ENCODE measurements at places on chromosomes 16 and 17.

DNA sequence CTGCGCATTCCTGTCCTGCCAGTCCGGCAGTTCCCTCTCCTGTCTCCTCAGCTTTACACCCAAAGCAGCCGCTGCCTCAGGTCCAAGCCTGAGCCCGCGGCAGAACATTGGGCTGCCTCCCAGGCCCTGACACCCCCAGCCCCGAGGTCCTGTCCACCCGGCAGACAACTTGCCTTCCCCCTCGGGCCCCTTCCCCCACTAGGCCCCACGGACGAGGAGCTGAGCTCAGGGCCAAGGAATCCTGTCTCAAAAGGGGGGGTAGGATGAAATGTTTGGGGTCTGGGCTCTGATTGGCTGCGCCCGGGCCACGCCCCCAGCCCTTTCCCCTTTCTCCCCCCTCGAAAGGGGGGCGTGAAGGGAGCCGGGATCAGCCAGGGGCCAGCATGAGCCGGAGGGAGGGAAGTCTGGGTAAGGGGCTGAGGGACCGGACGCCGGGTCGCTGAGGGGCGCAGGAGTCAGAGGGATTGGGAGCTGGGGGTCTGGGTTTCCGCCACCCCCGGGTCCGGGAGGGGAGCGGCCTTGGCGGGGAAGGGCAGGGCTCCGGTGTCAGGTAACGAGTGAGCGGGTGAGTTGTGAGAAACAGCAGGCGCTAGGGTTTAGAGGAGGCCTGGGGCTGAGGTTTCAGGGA is at the start of gene CTF1:
CTF1 (plus strand) TSS at position 354 of the 628 bp plus-strand sequence; CDS start at position 384, 30 bp downstream.
- no peak for DNase-seq

DNA sequence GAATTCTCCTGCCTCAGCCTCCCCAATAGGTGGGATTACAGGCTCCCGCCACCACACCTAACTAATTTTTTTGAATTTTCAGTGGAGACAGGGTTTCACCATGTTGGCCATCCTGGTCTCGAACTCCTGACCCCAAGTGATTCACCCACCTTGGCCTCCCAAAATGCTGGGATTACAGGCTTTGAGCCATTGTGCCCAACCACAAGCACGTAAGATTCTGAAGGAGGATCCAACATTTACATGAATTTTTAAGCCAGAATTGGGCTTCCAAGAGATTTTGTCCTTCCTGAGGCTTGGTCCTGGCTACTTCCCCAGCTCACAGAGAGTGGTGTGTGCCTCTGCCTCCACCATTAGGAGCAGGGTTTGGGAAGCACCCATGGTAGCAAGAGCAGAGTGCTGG is 11.1 kb downstream of the G6PC3 start:
- no peak for DNase-seq

DNA sequence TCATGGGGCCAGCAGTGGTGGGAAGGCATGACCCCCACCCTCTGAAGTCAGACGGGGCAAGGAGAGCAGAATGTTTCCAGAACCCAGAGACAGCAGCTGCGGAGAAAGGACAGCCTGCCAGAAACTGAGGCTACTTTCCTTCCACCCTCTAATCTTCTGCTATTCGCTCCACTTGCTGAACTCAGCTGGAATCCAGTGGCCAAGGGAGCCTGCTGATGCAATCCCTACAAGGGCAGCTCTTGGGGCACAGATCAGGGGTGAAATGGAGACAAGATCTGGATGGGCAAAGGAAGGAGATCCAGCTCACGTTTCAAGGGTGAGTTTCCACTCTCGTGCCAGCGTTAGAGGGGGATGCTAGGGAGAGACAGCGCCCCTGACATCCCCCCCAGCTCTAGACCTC is 479.1 kb downstream of the SLC39A11 start:
- peak; percentile 56 for DNase-seq

GRCh38 chr17:79748295-79749099 is 17.8 kb downstream of the ENPP7 start:
- DNase-seq, result no peak

DNA sequence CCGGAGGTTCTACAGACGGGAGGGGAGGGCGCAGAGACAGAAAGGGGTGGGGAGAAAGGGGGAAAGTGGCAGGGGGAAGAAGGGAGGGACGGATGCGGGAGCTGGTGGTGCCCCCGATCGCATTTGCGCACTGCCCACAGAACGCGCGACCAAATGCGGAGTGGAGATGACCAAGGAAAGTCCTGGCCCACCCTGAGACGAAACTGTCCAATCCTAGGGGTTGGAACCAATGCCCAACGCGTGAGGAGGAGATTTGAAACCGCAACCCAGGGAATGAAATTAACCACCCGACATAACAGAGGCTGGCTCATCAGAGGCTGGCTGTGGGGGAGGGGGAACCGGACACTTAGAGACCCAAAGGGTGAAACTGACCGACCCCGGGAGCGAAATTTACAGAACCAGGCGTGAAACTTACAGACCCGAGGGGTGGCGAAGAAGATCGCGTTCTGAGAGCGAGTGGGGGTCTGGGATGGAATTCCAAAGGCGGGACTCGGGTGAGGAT is 1.4 kb downstream of the HES7 start:
- peak; percentile 44 for DNase-seq

DNA sequence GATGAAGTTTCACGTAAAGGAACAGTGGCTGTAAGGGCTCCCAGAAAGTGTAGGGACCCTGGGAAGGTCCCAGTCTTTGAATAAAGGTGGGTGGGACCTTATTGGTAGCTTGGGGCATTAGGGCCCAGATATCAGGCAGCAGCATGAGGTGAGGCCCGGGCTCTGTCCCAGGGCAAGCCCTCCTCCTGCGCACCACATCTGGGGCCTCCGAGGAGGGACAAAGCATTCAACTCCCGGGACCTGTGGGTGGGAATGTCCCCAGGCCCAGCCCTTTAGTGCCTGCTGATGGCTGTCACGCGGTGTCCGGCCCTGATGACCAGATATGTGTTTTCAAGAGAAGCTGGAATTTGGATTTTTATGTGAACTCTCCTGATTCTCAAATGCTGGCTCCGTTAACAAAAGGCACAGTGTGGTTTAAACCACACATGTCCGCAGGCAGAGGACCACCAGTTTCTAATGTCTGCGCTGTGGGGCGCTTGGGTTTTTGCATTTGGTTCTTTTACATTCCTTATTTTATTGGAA is 30.4 kb downstream of the RAI1 start:
- no peak for DNase-seq

DNA sequence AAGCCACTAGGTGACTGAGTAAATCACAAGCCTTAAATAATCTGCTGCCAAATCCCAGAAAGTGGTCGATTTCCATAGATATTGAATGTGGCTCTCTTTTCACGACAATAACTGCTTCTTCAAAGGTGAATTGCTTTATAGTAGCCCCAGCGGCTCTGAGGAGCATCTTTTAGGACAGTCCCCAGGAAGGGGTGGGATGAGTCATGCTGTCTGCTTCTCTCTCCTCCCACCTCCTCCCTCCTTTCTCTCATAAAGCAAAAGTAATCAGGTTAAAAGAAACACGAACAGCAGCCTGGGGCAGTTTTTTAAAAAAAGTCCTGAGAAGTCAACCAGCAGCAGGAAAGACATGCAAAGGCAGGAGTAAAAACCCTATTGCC is 1.8 kb downstream of the KIAA0513 start:
- no peak for DNase-seq

- no peak for DNase-seq
Measured at GRCh38 chr16:6027733-6028132, 930.1 kb upstream of the EEF2KMT start.

DNA sequence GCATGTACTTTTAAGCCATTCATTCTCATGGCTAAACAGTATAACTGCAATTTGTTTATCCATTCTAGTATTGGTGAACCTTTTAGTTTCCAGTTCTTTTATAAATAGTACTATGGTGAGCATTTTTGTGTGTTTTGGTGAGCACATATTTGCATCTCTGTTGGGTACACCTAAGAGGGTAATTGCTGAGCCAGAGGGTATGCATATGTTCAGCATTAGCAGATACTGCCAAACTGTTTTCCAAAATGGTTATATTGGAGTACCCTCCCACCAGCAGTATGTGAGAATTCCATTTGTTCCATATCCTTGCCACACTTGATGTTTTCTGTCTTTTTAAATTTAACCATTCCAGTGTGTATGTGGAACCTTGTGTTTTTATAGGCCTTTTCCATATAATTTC is 54.1 kb upstream of the SLC12A3 start:
- DNase-seq, result no peak

GRCh38 chr17:38568845-38569510 is 36.8 kb downstream of the SRCIN1 start:
- DNase-seq, result no peak

- no peak for DNase-seq
Measured at GRCh38 chr17:63700528-63701455, 867 bp upstream of the LIMD2 start.

GRCh38 chr17:43418441-43419374 is 19.9 kb downstream of the ARL4D start:
- DNase-seq, result peak; percentile 82

DNA sequence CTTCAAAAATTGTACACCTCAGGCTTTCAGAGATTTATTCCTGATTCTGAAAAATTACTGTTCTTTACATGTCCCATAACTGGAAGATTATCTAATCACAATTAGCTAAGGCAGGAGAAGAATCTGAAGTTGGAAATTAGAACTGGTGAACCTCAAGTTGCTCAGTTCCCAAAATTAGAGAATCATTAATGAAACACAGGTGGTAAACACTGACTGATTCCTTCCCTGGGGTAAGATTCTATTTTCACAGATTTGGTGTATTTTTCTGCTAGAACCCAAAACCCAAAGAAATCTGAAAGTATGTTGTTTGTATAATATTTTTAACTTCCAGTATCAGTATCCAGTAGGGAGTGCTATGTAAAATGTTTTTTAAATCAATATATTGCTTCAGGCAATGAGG is 25.7 kb downstream of the PHKB start:
- DNase-seq, result no peak

- no peak for DNase-seq
Measured at GRCh38 chr17:47931848-47932247, 9.5 kb upstream of the PNPO start.

DNA sequence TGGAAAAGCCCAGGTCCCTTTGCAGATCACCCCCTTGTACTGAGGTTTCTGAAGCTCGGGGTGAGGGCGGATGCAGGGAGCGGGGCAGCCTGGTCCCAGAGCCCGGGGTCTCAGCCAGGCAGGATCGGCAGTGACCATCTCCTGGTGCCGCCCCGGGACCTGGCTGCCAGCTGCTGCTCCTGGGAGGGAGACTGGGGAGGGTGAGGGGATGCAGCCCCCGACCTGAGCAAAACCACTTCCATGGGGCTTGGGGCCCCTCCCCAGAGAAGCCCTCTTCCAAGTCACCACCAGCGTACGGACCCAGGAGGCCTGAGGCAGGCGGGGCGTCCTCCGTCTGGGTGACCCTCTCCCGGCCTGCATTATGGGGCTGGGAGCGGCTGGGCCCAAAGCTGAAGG is 14.8 kb downstream of the CD7 start:
- no peak for DNase-seq

DNA sequence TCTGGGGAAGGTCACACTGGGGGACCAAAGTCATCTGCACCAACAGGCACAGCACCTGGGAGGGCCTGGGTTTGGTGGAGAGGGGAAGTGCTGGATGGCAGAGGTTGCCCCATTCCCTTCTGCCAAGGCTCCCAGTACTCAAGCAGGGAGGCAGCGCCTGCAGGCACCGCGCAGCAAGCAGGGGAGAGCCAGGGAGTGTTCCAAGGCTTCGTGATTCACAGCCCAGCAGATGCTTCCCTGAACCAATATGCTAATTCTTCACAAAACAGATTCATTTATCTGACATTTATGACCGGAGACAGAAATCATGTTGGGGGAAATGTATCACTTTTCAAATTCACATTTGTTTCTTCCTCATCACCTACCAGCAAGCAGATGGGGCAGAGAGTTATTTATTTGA is 13.4 kb upstream of the CDH5 start:
- DNase-seq, result no peak

GRCh38 chr16:4093495-4094126 is 22.6 kb downstream of the ADCY9 start:
- no peak for DNase-seq

DNA sequence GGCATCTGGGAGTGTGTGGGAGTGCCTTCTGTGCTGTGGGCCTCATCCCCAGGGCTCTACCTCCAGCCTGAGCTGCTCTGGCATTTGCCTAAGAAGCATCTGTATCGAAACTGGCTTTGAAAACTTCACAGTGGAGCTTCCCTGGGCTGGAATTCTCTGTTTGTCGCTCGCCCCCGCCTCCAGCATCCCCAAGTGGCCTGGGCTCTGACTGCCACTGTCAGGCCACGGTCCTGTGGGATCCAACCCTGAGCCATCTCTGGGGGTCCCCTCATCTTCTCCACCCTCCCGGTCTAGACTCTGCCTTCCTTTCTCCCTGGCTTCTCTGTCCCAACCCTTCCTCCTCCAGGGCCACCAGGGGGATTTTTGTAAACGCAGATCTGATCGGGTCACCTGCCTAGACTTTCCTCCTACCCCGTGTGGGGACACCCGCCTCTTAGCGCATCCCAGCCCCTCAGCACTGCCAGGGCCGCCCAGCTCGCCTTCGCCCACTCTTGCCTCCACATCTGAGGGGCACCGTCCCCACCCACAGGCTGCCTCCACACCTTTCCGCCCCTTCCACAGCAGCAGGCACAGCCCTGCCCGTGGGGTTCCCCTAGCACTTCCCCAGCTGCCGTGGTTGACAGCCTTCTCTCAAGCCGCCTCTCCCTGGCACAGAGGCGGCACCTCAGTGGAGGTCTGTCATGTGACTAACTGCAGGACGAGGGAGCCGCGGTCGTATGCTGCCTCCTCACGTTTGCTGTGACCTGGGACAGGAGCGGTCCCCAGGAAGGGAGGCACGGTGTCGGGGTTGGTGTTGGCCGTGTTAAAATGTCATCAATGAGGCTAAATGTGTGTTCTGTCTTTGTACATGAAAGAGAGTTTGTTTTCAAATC is 12.0 kb downstream of the TBC1D24 start:
- DNase-seq, result no peak

DNA sequence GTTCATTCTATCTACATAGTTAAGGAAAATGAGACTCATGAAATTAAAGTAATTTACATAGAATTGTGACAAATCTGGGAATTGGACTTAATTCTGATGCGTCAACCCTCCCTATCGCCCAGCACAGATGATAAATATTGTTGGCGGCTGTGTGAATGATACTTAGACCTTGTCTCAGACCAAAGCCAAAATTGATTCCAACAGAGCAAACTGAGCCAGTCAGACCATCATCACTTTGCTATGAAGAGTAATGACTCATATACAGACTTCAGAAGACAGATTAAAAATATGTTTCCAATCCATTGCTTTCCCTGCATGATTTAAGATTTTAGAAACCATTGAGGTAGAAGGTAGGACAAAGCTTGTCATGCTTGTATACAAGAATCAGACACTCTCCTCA is 1156.7 kb upstream of the CDH8 start:
- no peak for DNase-seq

GRCh38 chr17:35486920-35487732 is 38.6 kb upstream of the SLFN13 start:
- peak; percentile 18 for DNase-seq

DNA sequence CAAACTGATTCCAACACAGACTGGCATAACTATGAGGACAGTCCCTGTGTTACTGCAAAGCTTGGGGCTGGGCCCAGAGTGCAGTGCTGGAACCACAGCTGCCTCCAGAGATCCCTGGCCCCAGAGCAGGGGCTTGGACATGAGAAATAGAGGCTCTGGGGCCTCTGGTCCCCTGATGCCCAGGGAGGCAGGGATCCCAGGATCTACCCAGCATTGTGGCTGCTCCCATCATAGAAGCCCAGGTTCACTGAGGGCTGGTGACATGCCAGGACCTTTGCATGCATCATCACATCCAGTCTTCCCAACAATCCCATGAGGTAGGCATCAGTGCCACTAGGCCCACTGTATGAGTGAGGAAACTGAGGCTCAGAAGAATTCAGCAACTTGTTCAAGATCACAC is 95.8 kb downstream of the TMEM132E start:
- no peak for DNase-seq

Data from RCC 7860 (cell line).